Activated CD4-positive, alpha-beta T cell treated with anti-CD3 and anti-CD28 coated beads for 1 hour (primary cell): ENCODE measurements at places on chromosomes 16 and 17.

- DNase-seq = no peak
Observed at GRCh38 chr17:74605361-74605760, 13.3 kb upstream of the CD300LD start.

- DNase-seq = no peak
Observed at GRCh38 chr17:58985971-58986370, 120.7 kb downstream of the TRIM37 start.

GRCh38 chr16:61555718-61556441 is 480.4 kb downstream of the CDH8 start:
- DNase-seq = no peak

GRCh38 chr16:51849715-51850114 is 697.2 kb downstream of the TOX3 start:
- DNase-seq = no peak

DNA sequence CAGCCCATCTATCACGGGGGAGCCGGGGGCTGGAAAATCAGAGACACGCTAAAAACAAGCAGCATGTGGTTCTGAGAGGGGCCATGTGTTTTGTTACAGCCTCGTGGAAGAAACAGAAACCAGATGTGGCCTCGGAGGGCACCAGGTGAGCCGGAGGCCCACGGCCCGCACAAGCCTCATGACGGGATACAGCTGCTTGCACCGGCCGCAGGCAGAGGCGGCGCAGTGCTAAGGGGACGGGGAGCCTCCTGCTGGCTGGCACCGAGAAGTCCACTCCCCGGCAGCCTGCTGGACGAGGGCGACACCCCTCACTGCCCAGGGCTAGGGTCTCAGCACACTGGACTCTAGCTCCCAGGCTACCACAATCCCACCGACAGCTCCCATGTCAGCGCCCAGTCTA is 19.2 kb downstream of the NDUFAF8 start:
- DNase-seq = no peak

DNA sequence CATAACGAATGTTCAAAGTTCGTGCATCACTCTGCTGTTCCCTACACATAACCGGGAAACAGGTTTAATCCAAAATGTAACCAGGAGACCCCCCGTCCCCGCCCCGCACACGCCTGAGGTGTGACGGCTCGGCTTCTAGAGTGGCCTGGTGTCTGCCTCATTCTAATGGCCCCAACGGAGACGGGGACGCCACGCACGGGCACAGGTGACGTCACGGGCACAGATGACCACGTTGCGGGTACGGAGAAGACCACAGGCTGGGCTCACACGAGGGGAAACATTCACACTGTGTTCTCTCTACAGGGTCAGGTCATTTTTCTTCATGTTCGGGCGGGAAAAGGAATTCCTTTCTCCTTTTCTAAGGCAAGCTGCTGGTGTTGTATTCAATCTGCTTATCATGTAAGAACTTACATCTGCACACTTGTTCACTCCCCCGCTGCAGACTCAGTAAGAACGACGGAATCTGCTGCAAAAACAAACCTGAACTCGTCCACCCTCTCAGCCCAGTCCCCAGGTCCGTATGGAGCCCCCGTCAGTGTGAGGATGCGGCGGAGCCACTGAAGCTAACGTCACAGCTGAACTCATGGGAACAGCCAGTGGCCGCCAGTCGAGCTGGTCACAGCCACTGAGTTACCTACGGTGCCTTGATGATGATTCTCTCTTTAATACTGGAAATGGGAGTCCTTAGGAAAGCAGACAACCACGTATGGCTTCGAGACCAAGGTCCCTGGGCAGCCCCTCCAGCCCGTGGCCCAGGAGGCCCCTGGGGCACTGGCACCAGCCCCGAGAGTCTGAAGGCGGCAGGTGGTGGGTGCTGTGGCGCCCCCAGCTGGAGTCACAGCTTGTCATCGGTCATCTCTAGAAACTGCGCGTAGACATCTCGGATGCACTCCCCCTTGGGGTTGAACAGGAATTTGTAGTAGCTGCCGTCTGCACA is 32.9 kb downstream of the WDR45B start:
- DNase-seq = no peak
